ENCODE measurements at places on chromosomes 6 and 20.
A peak's percentile ranks its signal among the peaks of the same experiment; 100 is the strongest.

DNA sequence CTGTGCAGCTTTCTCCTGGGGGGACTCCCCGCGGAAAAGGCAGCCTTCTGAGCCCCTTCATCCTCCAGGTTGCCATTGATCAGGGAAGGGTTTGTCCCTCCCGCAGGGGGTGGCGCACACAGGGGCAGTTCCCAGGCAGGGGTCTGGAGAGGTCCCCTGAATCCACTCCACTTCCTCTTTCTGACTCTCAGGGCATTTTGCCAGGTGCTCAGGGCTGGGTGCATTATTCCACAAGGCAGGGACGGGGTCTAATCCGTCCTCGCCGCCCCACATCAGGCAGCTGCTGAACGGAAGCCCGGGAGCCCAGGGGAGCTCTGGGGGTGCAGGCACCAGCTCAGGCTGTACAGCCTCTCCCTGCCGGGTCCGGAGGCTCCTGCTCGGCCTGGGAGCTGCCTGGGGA lies 180.9 kb downstream of the TTLL2 start:
- DNase-seq = no peak

- DNase-seq = no peak
Measured at GRCh38 chr6:89244241-89244985, 27.3 kb upstream of the GABRR1 start.

GRCh38 chr6:71507183-71507582 lies 218.6 kb downstream of the OGFRL1 start:
- DNase-seq = no peak

DNA sequence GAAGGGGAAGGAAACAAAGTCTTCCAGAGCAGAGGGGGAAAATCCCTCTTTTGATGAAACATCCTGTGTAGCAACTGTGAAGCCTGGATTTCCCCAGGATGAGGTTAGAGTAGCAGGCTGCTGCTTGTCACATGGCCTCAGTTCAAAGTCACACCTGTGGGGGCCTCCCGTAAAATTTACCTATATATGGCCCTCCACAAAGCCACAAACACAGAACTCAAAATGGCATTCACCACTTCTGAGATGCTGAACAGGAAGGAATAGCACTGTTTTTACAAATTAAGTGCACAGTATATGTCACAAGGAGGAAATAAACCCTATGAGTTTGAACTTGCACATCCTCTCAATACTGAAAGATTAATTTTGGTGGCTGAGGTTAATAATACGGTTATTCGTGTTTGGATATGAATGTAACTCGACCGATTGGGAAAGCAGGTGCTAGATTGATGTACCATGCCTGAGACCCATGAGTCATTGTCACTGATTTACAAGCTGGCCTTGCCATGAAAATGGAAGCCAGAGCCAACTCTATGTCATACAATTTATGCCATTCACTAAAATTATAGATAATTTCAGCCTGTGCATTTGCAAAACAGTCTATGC lies 70.6 kb downstream of the SGK1 start:
- DNase-seq = peak; percentile 89

- DNase-seq = peak; percentile 30
Measured at GRCh38 chr20:34337982-34338726, 24.9 kb upstream of the ITCH start.

- DNase-seq = no peak
Measured at GRCh38 chr6:79898076-79898475, 49.3 kb downstream of the ELOVL4 start.

GRCh38 chr20:51647674-51648570 lies 105.4 kb upstream of the NFATC2 start:
- no peak for DNase-seq

- DNase-seq = no peak
Measured at GRCh38 chr6:15292721-15293302, 46.9 kb downstream of the JARID2 start.

GRCh38 chr6:105780146-105780860 lies 305.8 kb upstream of the PRDM1 start:
- DNase-seq = no peak

- DNase-seq = no peak
Measured at GRCh38 chr6:36633370-36633769, 39.2 kb downstream of the SRSF3 start.

GRCh38 chr20:38228436-38228835 lies 32.1 kb downstream of the KIAA1755 start:
- DNase-seq = no peak

DNA sequence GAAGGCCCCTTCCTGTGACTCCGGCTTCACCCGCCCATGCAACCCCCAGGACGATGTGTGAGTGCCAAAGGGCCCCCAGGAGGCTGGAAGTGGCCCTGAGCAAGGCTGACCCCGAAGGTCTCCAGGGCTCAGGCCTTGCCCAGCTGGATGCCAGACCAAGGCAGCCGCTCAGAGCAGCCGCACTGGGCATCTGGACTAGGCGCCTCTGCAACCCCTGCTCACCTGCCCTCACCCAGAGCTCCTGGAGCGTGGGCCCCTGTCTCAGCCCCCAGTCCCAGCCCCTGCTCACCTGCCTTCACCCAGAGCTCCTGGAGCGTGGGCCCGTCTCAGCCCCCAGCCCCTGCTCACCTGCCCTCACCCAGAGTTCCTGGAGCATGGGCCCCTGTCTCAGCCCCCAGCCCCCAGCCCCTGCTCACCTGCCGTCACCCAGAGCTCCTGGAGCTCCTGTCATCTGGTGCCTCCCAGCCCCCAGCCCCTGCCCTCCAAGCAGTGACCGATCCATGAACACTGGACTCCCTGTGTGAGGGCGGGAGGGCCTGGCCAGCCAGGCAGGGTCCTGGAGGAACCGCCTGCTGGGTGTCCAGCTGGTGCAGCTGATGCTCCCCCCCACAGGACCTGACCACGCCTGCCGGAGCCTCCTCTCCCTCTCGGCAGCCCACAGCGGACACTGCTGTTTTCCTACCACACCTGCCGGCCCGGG lies 1.1 kb downstream of the SRMS start:
- DNase-seq = no peak

GRCh38 chr6:133724726-133725125 lies 164.2 kb upstream of the TCF21 start:
- DNase-seq = no peak

- no peak for DNase-seq
Measured at GRCh38 chr20:24235296-24236175, 233.9 kb upstream of the SYNDIG1 start.

DNA sequence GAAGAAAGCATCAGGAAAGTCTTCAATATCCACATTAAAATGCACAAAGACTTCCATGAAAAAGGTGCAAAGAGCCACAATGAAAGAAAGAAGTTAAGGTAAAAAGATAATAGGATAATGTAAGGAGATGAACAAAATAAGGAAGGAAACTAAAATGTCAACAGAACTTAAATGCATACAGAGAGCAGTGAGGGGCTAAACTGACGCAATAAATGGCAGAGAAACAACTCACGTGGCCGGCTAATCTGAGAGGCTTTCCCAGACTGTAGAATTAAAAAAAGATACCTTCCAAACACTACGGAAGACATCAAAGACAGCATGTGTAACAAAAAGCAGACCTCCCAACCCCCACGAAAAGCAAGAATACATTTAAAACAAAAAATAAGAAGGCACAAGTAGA lies 73.7 kb downstream of the GMDS start:
- DNase-seq = no peak

- DNase-seq = no peak
Measured at GRCh38 chr6:149961728-149962425, 1.9 kb upstream of the ULBP1 start.

- DNase-seq = no peak
Measured at GRCh38 chr6:31577579-31577966, 2.2 kb downstream of the TNF start.

DNA sequence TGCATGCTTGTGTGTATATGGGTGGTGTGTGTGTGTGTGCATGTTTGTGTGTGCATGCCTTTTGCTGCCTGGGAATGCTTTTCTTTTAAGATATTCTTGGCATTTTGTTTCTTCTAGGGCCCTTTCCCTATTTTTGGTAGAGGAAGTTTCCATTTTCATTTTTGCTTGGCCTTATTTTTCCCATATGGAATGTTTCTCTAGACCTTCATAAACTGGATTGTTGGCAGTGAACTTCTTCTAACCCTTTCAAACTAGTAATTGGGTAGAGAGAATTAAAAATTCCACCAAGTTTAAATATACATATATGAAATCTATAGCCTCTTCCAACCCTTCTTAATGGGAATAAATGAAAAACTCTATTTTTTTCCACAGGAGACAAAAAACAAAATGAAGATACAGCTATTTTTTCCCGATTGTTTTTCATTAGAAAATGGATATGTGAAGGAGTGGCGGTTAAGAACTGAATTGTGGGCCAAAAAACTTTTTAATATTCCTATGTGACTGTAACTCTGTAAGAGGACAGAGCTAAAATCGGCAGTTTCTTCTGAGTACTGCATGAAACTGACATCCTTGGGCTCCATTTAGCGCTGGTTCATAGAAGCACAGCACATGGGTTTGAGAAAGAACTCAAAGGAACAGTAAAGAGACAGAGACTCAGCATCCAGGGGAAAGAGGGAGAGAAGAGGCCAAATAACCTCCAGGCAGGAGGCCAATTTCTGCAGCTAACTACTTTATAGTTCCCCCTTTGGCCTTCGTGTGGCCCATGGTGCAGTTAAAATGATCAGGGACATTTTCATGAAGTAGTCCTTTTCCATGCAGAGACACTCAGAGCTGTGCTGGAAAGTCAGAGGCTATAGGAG lies 102.1 kb downstream of the TMEM170B start:
- DNase-seq = no peak

GRCh38 chr6:7938562-7939183 lies 28.1 kb upstream of the TXNDC5 start:
- no peak for DNase-seq

DNA sequence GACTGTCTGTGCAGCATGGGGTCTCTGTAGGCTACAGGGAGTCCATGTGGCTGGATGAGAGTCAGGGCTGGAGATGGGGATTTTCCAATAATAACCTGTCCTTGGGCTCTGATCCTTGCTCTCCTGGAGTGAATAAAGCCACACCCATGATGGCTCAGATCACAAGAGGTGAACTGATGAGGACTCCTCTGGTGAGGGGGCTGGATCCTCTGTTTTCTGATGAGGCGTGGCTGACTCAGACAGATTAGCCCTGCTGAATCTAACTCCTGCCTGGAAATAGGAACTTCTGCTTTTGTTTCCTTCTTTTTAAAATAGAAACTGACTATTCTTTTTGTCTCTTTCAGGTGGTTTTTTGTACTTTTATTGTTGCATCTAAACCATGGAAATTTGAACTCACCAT lies 27.0 kb downstream of the CST9L start:
- no peak for DNase-seq

GRCh38 chr6:165245701-165246100 lies 63.7 kb downstream of the C6orf118 start:
- DNase-seq = no peak

DNA sequence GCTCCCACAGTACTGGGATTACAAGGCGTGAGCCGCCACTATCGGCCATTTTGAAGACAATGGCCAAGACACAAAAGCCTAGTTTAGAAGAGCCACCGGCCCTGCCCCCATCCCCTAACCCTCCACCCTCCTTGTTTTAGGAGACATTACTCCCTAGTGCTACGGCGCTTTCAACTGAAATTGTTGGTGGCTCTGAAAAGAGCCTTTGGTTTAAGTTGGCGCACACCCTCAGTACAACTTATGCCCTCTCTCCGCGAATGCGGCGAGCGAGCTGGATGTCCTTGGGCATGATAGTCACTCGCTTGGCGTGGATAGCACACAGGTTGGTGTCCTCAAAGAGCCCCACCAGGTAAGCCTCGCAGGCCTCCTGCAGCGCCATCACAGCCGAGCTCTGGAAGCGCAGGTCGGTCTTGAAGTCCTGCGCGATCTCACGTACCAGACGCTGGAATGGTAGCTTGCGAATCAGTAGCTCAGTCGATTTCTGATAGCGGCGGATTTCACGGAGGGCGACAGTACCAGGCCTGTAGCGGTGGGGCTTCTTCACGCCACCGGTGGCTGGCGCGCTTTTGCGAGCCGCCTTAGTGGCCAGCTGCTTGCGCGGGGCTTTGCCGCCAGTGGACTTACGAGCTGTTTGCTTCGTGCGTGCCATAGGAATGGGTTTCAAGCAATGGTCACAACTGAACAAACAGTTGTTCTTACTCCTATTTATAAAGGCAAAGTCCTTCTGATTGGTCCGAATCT lies 114.9 kb upstream of the BTN3A2 start:
- DNase-seq = peak; percentile 91

- DNase-seq = peak; percentile 51
Measured at GRCh38 chr20:1803061-1803931, 91.9 kb upstream of the SIRPA start.

Measured in GM12864 (cell line).